ENCODE measurements at places on chromosomes 3 and 15.

DNA sequence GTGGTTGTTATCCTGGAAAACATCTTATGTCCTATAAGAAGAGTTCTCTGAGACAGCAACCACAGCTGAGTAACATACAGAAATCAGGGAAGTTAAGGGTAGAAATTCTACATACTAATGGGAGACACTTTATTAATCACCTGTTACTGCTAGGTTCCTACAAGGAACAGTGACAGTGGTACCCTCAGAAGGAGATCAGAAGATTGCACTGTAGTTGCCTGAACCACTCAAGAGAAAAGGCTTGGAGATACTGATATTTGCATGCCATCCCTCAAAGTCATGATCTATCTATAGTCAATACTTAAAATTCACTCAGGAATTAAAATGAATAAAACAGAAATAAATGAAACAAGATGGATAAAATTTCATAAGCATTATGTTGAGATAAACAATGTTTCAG, 136.0 kb downstream of the LMLN start:
- DNase-seq, result no peak

DNA sequence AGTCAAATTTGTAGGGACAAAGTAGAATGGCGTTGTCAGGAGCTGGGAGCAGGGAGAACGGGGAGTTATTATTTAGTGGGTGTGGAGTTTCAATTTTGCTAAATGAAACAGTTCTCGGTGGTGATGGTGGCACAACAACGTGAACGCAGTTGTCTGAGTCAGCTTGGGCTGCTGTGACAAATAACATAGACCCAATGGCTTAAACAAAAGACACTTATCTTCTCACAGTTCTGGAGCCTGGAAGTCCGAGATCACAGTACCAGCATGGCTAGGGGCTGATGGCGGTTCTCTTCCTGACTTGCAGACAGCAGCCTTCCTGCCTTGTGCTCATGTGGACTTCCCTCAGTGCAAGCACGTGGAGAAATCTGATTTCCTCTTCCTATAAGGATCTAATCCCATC, 90.2 kb downstream of the CHSY1 start:
- no peak for DNase-seq

- no peak for DNase-seq
These were observed 35.9 kb upstream of the CMSS1 start for GRCh38 chr3:99781761-99782160.

DNA sequence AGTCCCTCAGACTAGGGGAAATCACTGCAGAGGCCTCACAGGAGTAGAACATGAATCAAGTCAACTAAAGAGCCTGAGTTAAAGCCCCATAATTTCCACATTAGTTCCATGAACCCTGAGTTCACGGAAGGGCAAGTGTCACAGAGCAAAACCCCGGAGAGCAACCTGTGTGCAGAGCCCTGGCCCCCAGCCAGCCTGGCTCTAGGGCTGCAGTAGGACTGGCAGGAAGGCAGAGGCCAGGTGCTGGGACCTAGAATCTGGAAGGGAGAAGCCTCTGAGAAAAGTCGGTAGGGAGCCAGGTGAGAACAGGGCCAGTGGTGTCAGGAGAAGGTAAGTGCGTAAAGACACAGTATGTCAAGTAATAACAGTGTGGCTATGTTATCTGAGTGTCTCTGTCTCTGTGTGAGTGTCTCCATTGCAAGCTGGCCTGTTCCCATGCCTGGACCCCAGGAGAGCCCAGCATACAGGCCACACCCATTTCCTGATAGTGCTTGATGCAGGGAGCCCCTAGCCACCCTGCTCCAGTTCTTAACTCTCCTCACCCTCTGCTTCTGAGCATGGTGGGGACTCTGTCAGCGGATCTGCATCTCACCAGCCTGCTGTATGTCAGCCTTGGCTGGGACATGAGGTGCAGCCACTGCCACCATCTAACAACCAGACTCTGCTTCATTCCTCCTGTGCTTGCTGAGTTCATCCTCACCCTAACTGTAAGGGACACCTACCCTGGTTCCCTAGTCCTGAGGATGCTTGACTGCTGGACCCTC, 11.3 kb upstream of the MANF start:
- DNase-seq, result no peak

- DNase-seq, result no peak
These were observed 108.8 kb upstream of the MME start for GRCh38 chr3:154971341-154971740.

DNA sequence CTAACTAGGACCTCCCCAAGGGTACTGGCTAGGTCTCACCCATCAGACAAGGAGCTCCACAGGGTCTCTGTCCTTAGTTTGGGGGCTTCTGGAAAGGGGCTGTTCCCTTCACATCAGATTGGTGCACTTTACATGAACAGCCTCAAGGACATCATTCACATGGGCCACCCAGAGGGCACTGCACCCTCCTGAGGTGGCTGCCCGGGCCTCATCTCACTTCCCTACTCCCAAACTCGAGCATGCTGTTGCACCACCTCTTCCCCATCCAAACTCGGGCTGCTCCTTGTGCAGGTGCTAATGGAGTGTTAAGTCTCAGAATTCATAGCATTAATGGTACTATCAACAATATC, 48.1 kb downstream of the RAB11A start:
- no peak for DNase-seq

- no peak for DNase-seq
These were observed 42.1 kb downstream of the FBLN2 start for GRCh38 chr3:13590841-13591520.

DNA sequence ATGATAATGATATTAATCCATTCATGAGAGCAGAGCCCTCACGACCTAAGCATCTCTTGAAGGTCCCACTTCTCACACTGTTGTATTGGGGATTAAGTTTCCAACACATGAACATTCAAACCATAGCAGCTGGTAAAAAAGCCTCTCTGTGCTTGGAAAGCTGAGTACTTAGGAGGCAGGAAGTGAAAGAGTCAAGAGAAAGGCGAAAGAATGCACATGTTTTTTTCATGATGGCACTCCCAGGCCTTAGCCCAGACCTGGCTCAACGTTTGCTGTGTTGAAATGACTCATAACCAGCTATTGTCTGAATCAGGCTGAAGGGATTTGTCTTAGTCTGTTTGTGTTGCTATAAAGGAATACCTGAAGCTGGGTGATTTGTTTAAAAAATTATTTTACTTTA, 84.4 kb upstream of the RGMA start:
- no peak for DNase-seq

DNA sequence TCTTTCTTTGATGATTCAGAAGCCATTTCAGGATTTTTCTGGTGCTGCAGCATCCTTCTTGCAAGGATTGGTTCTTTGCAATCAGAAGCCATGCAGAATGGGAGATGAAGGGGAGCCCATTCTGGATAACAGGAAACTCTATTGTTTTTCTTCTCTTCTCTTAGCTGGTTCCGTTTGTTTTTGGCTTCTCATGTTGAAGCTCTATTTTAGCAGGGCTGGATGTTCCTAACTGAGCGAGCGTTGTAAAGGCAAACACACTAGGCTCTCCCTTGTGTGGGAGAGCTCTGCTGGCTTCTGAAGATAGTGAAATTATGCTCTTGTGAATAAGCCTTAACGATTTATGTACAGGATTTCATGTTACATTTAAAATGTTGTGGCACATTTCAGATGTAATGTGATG, 8.3 kb downstream of the CACNA1D start:
- DNase-seq, result no peak

DNA sequence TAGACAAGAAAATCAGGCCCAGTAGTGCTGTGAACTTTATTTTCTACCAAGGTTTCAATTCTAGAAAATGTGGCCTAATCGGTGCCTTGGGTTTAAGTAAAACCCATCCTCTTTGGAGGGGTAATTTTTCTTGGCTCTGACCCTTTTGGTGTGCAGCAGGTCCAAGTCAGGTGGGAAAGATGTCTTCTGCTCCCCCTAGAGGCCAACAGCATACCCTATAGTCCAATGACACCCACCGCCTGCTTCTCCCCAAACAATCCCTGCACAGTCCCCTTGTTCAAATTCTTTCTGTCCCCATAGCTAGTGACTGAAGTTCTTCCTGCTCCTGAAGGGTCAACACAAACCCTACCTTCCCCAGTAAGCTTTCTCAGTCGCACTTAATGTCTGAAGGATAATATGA, 261.8 kb upstream of the GOLGA6L4 start:
- DNase-seq, result no peak

GRCh38 chr15:100125401-100126191, 216.2 kb downstream of the ADAMTS17 start:
- no peak for DNase-seq

GRCh38 chr3:142664819-142665218, 59.0 kb upstream of the TRPC1 start:
- DNase-seq, result no peak

DNA sequence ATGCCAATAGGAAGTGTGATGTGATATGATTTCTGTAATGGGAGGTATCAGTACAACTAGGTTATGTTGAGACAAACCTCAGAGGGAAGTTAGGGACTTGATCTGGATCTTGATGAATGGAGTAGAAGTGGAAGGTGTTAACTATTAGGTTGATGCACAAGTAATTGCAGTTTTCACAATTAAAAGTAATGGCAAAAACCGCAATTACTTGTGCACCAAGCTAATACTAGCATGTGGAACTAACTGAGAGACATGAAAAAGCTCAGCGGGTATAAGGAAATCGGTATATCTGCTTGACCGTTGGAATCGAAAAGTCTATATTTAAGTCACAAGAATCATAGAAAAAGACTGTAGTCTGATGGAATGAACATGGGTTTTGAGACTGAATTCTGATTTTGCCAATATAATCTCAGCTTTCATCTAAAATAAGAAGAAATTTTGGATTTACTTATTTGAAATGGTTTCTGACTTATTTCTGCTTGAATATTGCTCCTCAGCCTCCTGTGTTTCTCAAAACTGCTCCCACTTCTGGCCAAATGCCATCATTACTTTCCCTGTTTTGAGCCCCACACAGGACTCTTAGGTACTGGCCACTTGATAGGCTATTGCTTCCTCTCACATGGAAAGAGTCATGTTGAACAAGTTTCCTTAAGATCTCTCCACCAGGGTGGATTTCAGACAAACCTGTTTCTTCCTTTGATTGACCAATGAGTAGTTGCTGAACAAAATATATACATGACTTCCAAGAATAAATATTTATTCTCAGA, 271.5 kb upstream of the COL8A1 start:
- DNase-seq, result no peak

DNA sequence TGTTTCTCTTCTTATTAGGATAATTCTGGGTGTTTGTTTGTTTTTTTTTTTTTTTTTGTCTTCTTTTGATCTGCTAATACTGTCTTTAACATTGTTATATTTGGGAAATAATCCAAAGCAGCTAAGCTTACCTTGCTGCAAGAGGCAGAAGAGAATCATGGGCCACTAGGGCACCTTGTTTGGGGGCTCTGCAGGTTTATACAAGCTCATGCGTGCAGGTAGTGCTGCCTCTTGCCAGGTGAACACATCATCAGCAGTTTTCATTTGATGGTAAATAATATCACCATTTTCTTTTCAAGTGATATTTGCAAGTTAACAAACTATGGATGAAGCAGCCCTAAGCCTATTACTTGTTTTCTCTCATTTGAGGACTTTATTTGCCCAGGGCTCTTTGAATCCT, 37.9 kb downstream of the MAP3K13 start:
- DNase-seq, result no peak

- no peak for DNase-seq
These were observed 18.4 kb upstream of the CCR2 start for GRCh38 chr3:46335541-46335940.

DNA sequence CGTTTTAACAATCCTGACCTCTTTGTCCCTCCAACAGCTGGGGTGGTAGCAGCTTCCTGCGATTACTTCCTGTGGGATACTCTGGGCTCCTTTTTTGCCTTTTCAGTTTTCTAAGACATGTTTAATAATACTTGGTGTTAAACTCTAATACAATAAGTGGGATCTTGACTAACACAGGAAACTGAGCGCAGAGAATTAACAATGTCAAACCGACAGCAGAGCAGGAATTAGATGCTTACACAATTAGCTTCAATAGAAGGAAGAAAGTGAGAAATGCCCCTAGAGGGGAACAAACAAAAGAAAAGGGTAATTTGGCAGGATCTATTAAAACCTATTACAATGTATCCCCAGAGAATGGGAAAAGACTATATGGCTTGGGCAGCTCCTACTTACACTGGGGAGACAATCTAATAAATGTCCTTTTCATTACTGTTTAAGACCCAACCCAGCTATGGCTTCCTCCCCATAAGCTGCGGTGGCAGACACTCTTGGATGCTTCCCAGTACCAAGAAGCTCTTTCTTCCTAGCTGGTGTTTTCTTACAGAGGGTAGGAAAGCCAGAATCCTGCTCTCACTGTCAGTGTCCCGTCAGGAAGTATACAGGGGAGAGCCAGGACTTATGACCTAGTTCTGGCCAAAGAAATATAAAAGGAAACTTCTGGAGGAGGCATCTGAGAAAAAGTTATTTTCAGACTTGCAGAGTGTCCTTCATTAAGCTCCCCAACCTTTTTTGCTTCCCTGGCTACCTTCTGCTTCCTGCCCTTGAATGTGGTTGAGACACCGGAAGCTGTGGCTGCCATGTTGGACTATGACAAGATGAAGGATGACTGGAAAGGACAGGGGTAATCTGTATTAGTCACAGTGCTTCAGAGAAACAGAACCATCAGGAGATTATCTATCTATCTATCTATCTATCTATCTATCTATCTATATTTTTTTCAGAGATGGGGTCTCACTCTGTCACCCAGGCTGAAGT, 194.1 kb upstream of the KBTBD8 start:
- DNase-seq, result no peak

GRCh38 chr15:99059010-99059981, 45.6 kb upstream of the SYNM start:
- DNase-seq, result no peak

DNA sequence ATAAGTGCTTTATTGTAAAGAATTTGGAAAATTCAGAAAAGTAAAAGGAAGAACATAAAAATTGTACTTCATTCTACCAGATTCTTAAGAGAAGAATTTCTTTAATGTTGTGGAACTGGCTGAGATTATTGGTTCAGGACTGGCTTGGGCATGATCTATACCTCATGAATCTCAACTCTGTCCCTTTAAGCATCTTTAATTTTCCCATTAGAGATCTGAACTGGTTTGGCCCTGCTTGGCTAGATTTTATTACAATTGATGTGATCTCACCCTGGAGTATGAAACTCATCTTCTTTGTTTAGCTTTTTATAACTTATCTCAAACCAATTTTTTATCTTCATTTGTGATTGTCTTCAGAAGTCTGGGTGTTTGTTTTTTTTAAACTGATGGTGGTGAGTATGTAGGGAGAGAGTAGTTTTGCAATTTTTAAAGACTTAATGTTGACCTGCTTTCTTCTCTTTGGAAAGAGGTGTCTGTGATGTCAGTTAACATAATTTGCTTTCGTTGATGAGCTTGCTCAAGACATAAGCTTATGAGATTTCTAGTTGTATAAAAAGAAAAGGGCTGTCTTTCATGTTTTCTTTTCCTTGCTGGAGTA, 61.9 kb downstream of the ZNF609 start:
- DNase-seq, result no peak

Data from activated naive CD8-positive, alpha-beta T cell treated with anti-CD3 and anti-CD28 coated beads, Interleukin-2, amount 50 U/mL, for 16 hours (primary cell).